Activated T-helper 2 cell treated with anti-CD3 and anti-CD28 coated beads, Interferon-gamma antibody, Interleukin-2, Interleukin-4, amounts not matched to agents 10 μg/mL and 5 μg/mL and 100 μg/mL, durations not matched to agents 14 hours and 24 hours and 36 hours (primary cell): ENCODE measurements at places on chromosomes 3 and 15. TPM values are rescaled to one million over a fixed set of nuclear protein-coding genes. Genes with fewer than 3 reads are reported as not detected.

Gene CXCR6
- 9.3 and 10.7 TPM in 2 replicates for total RNA-seq

Gene ZNF502
- 0.27 and 0.62 TPM in 2 replicates for total RNA-seq

Gene RUVBL1
- total RNA-seq = 111 and 112 TPM in 2 replicates

Gene OR5K3
- not detected in 2 replicates for total RNA-seq

Gene INKA1
- 1.2 and 2.3 TPM in 2 replicates for total RNA-seq

Gene EFHB
- total RNA-seq = 0.94 TPM in 1 of 2 replicates, not detected in the other

Gene GMPS
- 135 and 136 TPM in 2 replicates for total RNA-seq

Gene CCDC191
- total RNA-seq = 0.68 and 0.76 TPM in 2 replicates

Gene NME9
- 0.30 TPM in 1 of 2 replicates, not detected in the other for total RNA-seq

Gene SLC27A2
- total RNA-seq = 99.5 TPM in 2 replicates

Gene CEP152
- total RNA-seq = 26.2 and 29.2 TPM in 2 replicates

Gene MYRIP
- total RNA-seq = not detected in 2 replicates
